T-helper 17 cell (primary cell): ENCODE measurements at places on chromosomes 1 and 21. TPM values are rescaled to one million over a fixed set of nuclear protein-coding genes. Genes with fewer than 3 reads are reported as not detected.

The AMY1A gene
- total RNA-seq, result not detected

The PADI2 gene
- total RNA-seq, result 0.57 TPM

DNA sequence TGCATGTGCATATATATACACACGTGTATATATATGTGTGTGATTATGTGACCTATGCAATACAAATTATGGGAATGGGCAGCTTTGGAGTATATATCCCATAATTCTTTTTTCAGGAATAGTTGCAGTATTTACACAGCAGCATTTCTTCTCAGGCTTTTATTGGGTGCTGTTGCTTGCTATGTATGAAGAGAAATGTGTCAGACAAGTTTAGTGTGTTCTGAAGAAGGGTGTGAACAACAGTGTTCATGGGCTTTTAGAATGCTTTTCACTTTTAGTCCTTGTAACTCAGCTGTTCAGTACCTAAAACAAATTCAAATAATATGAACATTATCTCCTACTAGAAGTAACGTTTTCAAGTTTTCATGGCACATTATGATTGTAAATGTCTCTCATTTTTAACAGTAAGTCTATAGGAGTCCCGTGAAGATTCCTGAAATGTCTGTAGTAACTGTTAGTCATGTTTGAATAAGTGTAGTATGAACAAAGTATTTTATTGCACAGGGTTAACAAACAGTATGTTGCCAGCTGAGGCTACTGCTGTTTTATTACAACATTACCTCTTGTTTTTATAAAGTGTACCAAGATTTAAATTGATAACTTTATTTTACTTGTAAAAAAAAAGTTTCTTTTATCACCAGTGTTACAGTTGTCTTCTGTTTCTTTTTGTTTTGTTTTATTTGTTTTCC lies 42.5 kb downstream of the TMED5 start:
- H3K4me3 ChIP-seq, result no peak overlapping the region
- H3K36me3 ChIP-seq, result peaks cover 3% of the 10 kb centered on the region
- H3K4me1 ChIP-seq, result peaks cover 5% of the 10 kb centered on the region

The KRTAP12-3 gene
- total RNA-seq, result not detected

- H3K4me3 ChIP-seq, result no peak overlapping the region
- no peak for DNase-seq
- peaks cover 3% of the 10 kb centered on the region for H3K4me1 ChIP-seq
- H3K27ac ChIP-seq, result no peak overlapping the region
Measured at GRCh38 chr21:43609501-43610340, 49.6 kb downstream of the HSF2BP start.

DNA sequence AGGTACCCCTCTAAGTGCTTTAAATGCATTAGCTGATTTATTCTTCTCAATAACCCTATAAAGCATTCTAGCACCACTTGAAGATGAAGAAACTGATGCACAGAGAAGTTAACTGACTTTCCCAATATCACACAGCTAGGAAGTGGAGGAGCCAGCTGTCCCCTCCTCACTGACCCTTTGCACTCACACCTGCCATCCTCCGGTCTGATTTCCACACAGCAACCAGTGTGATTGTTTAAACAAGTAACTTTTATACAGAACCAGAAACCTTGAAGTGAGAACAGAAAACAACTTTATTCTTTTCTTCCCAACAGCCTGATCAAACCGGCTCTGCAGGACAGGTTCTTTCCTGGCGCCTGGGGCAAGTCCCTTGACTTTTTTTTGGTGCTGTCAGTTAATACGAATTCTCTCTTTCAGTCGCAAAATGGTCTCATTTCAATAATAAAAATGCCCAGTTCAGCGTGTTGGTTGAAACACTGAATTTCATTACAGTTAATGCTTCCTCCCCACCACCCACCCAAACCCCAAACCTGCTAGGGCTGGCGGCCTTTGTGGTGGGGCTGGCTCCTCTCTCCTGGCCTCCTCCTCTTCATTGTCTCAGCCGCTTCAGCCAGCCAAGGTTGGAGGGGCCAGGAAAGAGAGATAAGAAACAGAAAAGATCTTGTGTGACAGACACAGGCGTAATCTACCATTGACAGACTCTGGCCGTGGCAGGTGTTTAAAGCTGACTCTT lies 26.4 kb upstream of the EEIG2 start:
- H3K27ac ChIP-seq, result no peak overlapping the region
- no peak for DNase-seq
- no peak overlapping the region for H3K4me3 ChIP-seq
- peaks cover 16% of the 10 kb centered on the region for H3K27me3 ChIP-seq
- no peaks in the 10 kb centered on the region for H3K4me1 ChIP-seq

The S100A16 gene
- total RNA-seq, result not detected

DNA sequence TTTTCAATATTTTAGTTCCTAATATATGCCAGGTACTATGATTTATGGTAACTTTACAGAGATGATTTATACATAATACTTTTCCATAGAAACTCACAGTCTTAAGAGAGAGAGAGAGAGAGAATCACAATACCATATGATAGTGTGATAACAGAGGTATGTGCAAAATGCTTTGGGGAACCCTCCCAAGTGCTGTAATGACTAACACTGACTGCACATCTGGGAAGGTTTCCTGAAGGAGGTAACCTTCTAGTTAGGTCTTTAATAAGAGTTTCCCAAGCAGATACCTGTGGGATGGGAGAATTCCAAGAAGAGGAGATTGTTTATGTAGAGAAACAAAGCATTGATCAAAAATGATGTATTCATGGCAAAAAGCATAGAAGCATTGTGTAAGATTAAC lies 34.6 kb upstream of the PIGC start:
- peaks cover 21% of the 10 kb centered on the region for H3K27me3 ChIP-seq
- H3K27ac ChIP-seq, result no peak overlapping the region

DNA sequence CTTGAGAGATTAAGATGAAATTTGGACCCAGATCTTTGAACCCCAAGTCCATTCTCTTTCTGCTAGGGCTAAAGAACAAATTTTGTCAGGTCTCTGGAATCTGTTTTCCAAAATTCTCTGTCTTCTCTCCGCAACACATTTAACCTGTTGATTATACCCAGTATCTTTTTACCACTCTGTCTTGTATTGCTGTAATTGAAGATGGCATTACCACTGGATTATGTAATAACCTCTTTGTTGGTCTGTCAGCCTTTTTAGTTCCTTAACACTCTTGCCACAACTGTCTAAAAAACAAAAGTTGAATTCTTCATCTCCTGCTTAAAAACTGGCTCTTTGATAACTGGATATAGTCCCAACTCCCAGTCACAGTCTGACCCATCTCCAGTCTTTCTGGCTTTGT lies 3.0 kb downstream of the SRP9 start:
- peak overlapping the region; percentile 71 for H3K4me3 ChIP-seq
- H3K27me3 ChIP-seq, result no peaks in the 10 kb centered on the region
- peaks cover 27% of the 10 kb centered on the region for H3K4me1 ChIP-seq
- peaks cover 6% of the 10 kb centered on the region for H3K36me3 ChIP-seq
- DNase-seq, result no peak
- no peak overlapping the region for H3K27ac ChIP-seq

DNA sequence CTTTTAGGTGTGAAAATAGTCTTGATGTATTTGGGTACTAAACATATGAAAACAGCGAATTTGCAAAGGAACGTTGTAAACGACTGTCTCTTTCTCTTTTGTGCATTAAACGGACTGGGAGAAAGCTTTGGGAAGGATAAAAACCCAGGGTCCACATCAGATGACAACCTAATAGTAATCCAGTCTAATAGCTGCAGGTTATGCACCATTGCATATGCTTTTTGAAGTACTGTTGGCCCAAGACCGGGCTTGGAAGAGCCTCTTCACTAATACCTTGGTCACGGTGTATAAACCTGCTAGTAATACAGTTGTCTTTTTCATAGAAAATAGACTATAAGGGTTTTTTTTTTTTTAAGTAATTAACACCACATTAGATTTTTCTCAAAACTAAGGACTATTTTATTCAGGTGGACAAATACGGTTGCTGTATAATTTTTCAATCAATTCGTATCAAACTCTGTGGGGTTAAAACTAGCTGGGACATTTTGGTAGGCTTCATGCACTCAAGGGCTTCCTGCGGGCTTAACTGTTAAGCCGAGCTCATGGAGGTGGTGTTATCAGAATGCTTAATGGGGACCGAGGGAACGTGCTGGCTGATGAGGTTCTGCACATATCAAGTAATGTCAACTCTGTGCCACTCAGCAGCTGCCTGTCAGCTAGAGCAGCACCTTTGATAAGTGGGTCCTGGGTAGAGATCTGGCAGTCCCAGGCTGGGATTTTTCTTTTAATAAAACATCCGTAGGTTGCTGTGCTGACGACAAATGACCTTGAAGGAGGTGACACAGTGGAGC lies 2.1 kb downstream of the RYR2 start:
- no peak overlapping the region for H3K27ac ChIP-seq
- peaks cover 6% of the 10 kb centered on the region for H3K36me3 ChIP-seq
- H3K4me1 ChIP-seq, result peaks cover 7% of the 10 kb centered on the region
- DNase-seq, result no peak

The C1QB gene
- not detected for total RNA-seq

DNA sequence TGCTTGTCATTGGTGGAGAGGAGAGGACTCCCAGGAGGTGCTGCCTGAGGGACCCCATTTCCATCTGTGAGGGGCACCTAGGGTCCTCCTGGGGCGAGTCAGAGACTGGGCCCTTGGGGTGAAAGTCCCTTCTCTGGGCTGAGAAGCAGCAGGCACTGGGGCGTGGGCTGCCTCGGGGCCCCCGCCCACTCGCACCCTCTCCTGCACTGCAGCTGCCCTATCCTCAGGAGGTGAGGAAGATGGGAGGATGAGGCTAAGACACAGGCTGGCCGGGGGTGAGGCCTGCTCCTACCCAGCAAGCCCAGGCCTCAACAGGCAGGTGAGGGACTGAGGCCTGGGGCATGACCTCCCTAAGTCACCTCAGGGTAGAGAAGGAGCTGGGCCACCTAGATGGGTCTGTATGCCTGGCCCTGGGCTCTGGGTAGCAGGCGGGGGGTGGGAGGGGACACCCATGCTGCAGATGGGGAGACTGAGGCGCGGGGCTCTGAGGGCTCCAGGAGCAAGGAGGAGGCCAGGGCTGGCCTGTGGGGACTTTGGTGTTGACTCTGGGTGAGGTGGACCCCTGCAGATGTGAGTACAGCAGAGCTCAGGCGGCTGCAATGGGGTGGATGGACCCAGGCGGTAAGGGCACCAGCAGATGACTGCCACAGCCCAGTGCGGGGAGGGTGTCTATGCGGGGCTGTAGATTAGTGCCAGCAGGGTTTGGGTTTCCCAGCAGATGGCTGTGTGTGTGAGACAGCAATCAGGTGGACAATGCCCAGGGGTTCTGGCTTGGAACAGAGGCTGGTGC lies 10.4 kb upstream of the ZNF669 start:
- H3K27me3 ChIP-seq, result peaks cover 30% of the 10 kb centered on the region
- no peak overlapping the region for H3K27ac ChIP-seq
- no peak overlapping the region for H3K4me3 ChIP-seq
- peaks cover 11% of the 10 kb centered on the region for H3K4me1 ChIP-seq
- peaks cover 9% of the 10 kb centered on the region for H3K36me3 ChIP-seq

GRCh38 chr1:15918962-15919715 lies 56.8 kb downstream of the ZBTB17 start:
- H3K4me3 ChIP-seq, result no peak overlapping the region
- peak overlapping the region; percentile 79 for H3K27ac ChIP-seq
- peaks cover 14% of the 10 kb centered on the region for H3K4me1 ChIP-seq
- peaks cover 3% of the 10 kb centered on the region for H3K36me3 ChIP-seq
- DNase-seq, result no peak

- H3K4me1 ChIP-seq, result no peaks in the 10 kb centered on the region
- H3K27me3 ChIP-seq, result peaks cover 19% of the 10 kb centered on the region
- no peak overlapping the region for H3K27ac ChIP-seq
- no peaks in the 10 kb centered on the region for H3K36me3 ChIP-seq
Measured at GRCh38 chr1:64663668-64664067, 81.2 kb upstream of the RAVER2 start.

The TRIM45 gene
- 1.0 TPM for total RNA-seq

- DNase-seq, result no peak
- H3K4me1 ChIP-seq, result no peaks in the 10 kb centered on the region
- H3K27me3 ChIP-seq, result peaks cover 16% of the 10 kb centered on the region
- H3K4me3 ChIP-seq, result no peak overlapping the region
- no peak overlapping the region for H3K27ac ChIP-seq
- no peaks in the 10 kb centered on the region for H3K36me3 ChIP-seq
Measured at GRCh38 chr1:221071777-221072176, 192.5 kb downstream of the HLX start.

DNA sequence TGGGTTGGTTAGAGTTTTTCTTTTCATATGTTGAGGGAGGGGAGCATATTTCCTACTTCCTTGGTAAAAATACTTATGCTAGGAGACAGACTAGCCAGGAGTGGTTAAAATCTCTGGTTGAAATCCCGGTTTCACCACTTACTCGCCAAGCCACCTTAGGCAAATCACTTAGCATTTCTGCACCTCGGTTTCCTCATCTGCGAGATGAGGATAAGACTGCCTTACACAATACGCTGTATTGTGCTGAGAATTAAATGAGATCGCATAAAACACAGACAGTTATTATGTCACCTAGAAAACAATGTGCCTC lies 1.4 kb downstream of the IFFO2 start:
- peak overlapping the region; percentile 94 for H3K4me3 ChIP-seq
- H3K27ac ChIP-seq, result peak overlapping the region; percentile 100
- peaks cover 2% of the 10 kb centered on the region for H3K36me3 ChIP-seq
- no peak for DNase-seq
- H3K27me3 ChIP-seq, result no peaks in the 10 kb centered on the region

The TMPRSS3 gene
- 4.5 TPM for total RNA-seq
